Stimulated activated memory B cell treated with anti-CD40 and anti-IgM and Interleukin-4, amounts not matched to agents 10 μg/mL and 1 μg/mL and 100 μg/mL, for 72 hours (primary cell): ENCODE measurements at places on chromosomes 3 and 15.

GRCh38 chr3:101842245-101842934, 6.9 kb upstream of the NFKBIZ start:
- ATAC-seq: no peak
- peak overlapping the region; percentile 28 for H3K27ac ChIP-seq
- peaks cover 56% of the 10 kb centered on the region for H3K36me3 ChIP-seq
- H3K4me1 ChIP-seq: peaks cover 55% of the 10 kb centered on the region

GRCh38 chr3:73848173-73848906, 223.6 kb upstream of the PDZRN3 start:
- no peaks in the 10 kb centered on the region for H3K4me1 ChIP-seq
- no peak overlapping the region for H3K4me3 ChIP-seq
- no peak for ATAC-seq

GRCh38 chr3:139629033-139629432, 48.7 kb downstream of the NMNAT3 start:
- ATAC-seq: no peak
- H3K4me3 ChIP-seq: no peak overlapping the region
- no peaks in the 10 kb centered on the region for H3K27me3 ChIP-seq
- no peaks in the 10 kb centered on the region for H3K4me1 ChIP-seq
- no peaks in the 10 kb centered on the region for H3K36me3 ChIP-seq

- no peaks in the 10 kb centered on the region for H3K4me1 ChIP-seq
- H3K36me3 ChIP-seq: no peaks in the 10 kb centered on the region
Observed at GRCh38 chr3:83189634-83190033, 1428.2 kb upstream of the GBE1 start.

GRCh38 chr3:95456835-95457234, 1357.6 kb upstream of the EPHA6 start:
- no peak overlapping the region for H3K27ac ChIP-seq
- H3K36me3 ChIP-seq: no peaks in the 10 kb centered on the region
- no peaks in the 10 kb centered on the region for H3K4me1 ChIP-seq
- no peak for ATAC-seq

- H3K27ac ChIP-seq: no peak overlapping the region
- no peak for ATAC-seq
- no peaks in the 10 kb centered on the region for H3K4me1 ChIP-seq
- H3K27me3 ChIP-seq: no peaks in the 10 kb centered on the region
- no peaks in the 10 kb centered on the region for H3K36me3 ChIP-seq
Observed at GRCh38 chr3:144358191-144358590, 386.6 kb downstream of the DIPK2A start.
